ENCODE measurements at places on chromosomes 4 and X.

DNA sequence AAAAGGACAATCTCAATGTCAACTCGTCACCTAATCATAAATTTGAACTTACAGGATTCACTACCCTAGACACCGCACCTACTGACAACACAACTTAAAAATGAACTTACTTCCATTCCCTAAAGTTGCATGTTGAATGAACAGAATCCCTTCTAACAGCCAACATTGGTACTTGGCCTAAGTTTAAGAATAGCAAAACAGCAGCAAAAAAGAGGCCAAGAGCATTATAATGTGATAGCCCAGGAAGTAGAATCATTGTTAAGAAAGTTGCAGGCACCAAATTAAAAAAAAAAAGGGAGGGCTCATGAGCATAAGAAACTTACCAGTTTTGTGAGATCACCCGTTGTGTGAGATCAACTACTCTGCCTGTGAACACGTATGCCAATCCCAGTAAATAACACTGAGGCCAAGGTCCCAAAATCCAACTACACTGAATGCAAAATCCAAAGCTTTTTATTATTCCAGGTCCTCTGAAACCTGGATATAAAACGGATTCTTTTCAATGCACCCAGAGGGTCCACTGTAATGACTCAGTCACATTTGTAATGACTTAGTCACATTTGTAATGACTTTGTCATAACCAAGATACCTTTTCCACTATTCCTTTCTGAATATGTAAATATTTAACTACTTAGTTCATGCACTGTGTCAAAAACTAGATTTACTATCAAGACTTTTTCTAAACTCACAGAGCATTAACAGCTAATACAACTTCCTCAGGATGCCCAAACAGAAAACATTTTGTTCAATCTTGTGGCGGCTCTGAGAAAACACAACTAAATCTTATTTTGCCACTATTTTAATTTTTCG lies 6.8 kb downstream of the HNRNPDL start:
- DNase-seq = no peak

DNA sequence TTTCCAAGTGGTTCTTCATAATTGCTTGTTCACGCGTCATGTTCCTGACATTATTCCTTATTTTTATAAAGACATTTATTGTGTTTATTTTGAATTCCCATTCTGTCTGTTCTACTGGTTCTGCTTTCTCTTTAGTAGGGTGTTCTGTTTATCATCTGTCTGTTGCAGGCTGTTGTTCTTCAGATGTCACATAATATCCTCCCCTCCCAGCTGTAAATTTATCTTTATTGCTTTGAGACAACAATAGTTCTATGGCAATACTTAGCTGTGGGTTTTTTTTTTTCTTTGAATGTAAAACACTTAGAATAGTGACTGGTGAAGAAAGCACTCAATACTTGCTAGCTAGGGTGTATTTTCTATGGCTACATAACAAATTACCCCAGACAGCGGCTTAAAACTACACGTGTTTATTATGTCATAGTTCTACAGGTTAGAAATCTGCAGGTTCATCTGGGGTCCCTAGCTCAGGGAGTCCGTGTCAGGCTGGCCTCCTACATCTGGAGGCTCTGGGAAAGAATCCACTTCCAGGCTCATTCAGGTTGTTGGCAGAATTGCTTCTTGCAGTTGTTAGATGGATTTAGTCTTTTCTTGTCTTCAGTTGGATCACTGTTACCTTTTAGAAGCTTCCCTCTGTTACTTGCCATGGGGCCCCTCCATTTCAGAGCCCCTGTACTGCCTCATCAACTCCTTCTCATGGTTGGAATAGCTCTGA lies 63.4 kb upstream of the ENPEP start:
- no peak for DNase-seq

DNA sequence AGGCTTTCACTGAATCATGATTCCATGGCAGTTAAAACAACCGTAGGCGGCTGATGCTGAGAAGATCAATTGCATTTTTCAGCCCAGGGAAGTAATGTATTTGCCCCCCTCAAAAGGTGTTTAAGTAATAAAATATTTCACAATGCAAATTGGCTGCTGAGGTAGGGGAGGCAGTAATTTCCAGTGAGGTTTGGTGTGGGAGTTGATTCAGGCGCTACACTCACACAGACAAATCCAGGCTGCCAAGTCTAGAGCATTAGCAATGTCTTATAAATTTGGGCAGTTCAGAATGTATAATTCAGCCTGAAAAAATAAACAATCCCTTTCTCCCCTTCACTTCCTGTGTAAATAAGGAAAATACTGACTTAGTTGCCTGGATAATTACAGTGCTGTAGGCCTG lies 461.7 kb downstream of the IDS start:
- no peak for DNase-seq

- no peak for DNase-seq
Measured at GRCh38 chrX:68396953-68397352, 36.3 kb downstream of the OPHN1 start.

DNA sequence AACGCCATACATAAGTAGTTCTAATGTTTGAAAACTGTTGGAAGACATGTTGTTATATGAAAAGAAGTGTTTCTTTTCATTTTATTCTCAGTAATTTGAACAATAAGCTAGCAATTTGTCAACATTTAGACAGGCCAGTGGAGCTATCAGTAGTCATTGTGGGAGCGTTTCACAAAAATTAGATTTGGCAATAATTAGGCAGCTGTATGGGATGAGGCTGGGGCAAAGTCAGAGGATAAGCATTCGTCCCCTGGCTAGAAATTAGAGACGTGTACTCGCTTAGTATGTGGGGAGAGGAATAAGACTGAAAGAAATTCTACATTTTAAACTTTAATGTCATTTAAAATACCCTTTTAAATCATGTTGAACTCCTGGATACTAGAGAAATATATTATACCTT lies 70.6 kb downstream of the TMEM144 start:
- no peak for DNase-seq

- DNase-seq = no peak
Measured at GRCh38 chr4:92529510-92529909, 225.7 kb downstream of the GRID2 start.

GRCh38 chrX:136262243-136262642 lies 11.0 kb upstream of the MAP7D3 start:
- DNase-seq = no peak

GRCh38 chr4:118954246-118954645 lies 65.6 kb downstream of the SYNPO2 start:
- DNase-seq = no peak

GRCh38 chrX:71913156-71913950 lies 2.7 kb downstream of the NHSL2 start:
- DNase-seq = no peak

DNA sequence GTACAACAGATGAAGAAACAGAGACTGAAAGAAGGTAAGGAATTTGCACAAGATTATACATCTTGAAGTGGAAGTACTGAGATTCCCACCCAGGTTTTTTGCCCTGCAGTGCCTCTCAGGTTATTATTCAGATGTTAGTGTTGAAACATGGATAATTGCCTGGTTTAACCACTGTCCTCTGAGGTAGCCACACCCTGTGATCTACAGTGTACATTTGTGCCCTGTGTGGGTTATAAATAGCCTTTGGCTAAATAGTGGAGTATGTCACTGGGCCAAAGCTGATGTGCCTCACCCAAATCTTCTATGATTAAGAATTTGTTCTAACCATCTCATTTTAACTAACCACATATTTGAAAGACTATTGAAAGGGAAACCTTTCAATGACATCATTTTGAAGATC lies 5.4 kb upstream of the ASB5 start:
- DNase-seq = no peak

DNA sequence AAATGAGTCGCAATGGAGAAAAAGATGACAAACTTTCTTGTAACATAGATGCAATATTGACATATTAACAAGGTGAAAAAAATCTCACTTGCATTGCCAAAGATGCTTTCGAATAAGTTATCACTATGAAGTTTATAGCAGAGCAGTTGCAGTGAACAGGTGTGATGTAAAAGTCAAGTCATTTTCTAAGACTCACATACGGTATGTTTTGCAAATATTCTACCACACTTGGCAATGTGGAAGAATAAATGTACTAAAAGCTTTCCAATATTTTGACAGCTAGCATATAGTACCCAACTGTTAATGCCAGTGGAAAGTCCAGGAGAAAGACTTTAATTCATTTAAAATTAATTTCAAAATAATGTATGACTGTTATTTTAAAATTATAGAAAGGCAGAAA lies 76.5 kb downstream of the GALNTL6 start:
- DNase-seq = no peak

DNA sequence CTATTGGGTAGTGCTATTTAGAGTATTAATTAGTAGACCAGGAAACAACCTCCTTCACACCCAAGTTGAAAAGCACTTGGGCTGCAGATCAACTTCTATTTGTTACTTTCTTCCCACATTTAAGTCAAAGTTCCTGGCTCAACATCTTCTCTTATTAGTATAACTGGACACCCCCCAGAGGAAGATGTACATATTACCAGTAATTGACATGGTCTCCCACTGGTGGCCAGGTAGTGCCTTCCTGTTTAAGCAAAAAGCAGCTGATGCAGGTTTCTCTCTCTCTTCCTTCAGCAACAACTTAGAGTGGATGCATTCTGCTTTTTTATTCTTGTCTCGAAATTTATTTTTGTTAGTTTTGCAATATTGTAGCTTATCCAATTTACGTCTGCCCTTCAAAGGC lies 438.1 kb downstream of the GBA3 start:
- DNase-seq = no peak

- DNase-seq = no peak
Measured at GRCh38 chr4:3253808-3254207, 4.8 kb downstream of the MSANTD1 start.

DNA sequence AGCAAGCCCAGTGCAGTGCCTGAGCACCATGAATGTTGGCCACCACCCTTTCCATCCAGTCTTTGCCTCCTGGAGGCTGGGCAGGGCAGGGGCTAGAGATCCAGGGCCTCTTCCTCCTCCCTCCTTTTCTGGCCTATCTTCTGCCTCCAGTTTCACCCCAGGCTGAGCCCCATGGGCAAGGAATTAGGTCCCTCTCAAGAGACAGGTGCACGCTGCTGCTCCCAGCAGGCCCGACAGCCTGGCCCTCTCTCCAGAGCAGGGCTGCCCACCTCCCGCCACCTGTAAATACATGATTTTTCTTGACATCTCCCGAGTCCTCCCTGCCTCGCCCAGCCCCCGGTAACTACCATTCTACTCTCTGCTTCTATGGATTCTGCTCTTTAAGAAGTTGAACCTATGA lies 57.2 kb upstream of the PSAPL1 start:
- DNase-seq = no peak

- no peak for DNase-seq
Measured at GRCh38 chr4:182147391-182147790, 95.8 kb upstream of the TENM3 start.

- no peak for DNase-seq
Measured at GRCh38 chr4:113445286-113445685, 316.3 kb downstream of the CAMK2D start.

- no peak for DNase-seq
Measured at GRCh38 chrX:43961699-43962098, 11.5 kb downstream of the NDP start.

DNA sequence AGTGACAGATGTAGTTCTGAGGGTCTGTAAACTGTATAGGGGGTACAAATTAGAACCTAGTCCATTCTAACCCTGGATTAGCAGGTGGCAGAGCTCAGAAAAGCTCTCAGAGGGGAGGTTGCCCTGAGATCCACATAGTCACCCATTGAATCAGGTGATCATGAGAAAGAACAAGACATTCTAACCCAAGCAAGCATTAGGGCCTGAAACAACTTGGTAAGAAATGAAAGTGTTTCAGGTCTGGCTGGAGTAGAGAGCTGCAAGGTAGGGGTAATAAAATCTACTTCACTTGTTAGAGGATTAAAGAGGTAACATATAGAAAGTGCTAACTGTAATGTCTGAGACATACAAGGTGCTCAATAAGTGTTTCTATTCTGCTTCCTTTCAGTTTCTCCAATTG lies 8.8 kb upstream of the BMP2K start:
- no peak for DNase-seq

DNA sequence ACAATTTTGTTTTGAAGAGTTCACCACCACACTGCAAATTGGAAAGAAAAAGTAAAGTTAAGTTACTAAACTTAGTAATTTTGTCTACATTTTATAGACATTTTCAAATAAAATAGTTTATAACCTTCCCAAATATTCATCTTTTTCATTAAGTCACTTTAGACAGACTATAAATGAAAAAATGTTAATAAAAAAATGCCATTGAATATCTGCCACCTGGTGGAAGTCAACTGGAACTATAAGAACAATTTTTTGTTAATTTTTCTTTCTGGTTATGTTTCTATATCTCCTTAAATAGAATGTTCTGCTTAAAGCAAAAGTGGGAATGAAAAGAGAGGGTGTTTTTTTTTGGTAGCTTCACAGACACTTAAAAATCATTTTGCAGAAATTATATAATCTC lies 534.4 kb upstream of the PCDH10 start:
- no peak for DNase-seq

DNA sequence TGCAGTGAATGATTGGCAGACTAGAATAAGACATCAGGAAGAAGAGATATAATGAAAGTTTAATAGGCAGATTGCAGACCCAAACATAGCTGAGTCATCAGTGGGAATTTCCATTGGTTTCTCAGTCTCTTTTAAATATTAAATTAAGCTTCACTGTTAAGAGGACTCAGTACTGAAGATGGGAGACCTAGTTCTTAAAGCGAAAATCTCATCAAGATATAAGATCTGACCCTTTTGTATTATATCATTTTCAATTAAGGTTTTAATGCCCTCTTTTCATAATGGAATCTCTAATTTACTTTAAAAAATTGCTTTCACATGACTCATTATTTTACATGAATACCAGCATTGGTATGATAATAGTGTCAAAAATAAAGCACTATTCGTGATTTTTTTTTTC lies 168.9 kb upstream of the ATOH1 start:
- DNase-seq = no peak

DNA sequence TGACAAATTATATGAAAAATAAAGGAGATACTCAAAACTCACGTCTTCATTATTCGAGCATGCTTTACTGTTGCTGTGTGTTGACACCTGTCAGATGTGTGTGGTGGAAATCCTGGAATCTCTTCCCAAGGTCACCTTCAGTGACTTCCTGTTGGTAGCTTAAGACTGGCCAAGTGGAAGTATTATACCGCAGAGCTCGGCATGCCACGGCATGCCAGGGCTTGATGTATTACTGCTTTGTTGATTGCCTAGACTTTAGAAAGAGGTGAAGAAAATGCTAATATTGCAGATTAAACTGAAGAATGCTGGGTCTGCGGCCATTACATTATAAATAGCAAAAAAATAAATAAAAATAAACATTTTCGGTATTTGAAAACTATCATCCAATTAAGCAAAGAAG lies 4.6 kb downstream of the TREX2 start:
- DNase-seq = no peak

DNA sequence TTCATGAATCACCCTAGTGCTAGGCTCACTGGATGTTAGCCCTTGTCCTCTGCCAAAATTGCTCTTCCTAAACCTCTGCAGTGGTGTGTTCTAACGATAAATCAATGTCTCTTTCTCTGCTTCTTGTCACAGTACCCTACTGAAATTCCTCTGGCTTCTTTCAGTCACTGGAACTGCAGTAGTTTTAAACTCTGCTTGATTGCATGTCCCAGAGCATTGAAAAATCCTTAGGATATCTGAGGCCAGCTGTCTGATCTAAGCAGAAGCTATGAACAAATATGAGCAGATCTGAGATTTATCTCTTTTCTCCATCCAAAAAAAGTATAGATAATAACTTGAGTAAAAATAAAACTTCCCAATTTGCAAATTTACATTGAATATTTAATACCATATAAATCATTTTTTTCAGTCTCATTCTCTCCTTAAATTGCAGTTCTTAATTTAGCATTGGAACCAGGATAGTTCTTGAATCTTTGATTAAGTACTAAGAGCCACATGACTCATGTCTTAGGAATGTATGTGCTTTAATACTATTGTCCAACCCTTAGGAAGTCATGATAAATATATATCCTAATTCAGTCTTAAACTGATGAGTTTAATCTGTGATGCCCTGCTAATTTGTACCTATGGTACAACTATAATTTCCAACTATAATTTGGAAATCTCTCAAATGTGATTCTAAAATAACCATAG lies 169.7 kb downstream of the PDHA2 start:
- no peak for DNase-seq
